ENCODE measurements at places on chromosomes 5 and 9.

DNA sequence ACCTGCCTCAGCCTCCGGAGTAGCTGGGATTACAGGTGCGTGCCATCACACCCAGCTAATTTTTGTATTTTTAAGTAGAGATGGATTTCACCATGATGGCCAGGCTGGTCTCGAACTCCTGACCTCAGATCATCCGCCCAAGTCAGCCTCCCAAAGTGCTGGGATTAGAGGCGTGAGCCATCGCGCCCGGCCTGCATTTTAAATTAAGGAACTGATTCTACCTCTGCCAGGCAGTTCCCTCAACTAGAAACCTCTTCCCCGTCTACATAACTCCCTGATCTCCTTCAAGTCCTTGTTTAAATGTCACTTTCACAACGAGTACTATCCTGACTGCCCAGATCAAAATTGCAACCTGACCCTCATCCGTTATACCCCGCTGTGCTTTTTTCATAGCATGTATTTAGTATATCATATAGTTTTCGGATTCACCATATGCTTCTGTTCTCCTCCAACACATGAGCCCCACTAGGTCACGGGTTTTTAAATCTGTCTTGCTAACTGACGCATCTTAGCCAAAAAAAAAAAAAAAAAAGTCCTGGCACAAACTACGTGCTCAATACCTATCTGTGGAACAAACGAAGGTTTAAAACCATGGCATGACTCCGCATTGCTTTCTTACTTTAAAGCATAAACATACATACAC, 858 bp upstream of the SOWAHA start:
- no peak for ATAC-seq

GRCh38 chr5:143195491-143195890, 208.0 kb downstream of the NR3C1 start:
- ATAC-seq = no peak

- ATAC-seq = no peak
Observed at GRCh38 chr5:121366515-121366914, 485.2 kb upstream of the FTMT start.

DNA sequence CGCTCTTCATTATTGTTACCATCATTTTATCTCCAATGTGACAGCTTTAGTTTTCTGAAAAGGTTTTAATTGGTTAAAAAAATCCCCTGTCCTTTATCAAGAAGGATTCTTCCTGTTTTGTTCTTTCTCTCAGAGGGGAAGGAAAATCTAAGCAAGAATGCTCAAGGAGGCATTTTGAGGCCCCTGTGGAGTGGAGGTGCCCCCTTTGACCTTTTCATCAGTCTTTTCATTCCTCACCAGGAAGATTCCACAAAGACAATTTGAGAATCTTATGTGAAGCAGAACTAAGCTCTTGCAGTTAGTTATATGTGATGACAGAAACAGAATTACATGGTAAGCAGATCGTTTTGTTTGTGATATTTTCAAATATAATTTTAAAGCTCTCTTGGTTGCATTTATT, 489.6 kb downstream of the MAN2A1 start:
- ATAC-seq = no peak
